ENCODE measurements at places on chromosomes 3 and 15. TPM values are rescaled to one million over a fixed set of nuclear protein-coding genes. Genes with fewer than 3 reads are reported as not detected.

Gene ANKRD34C
- total RNA-seq = not detected

Gene ARHGEF26
- 25.5 TPM for total RNA-seq

Gene GTPBP8
- 7.0 TPM for total RNA-seq

Gene SUSD5
- total RNA-seq = 0.12 TPM

Gene ACAN
- not detected for total RNA-seq

Gene NECTIN3
- 21.3 TPM for total RNA-seq

Gene ENTPD3
- not detected for total RNA-seq

Gene SLC2A2
- 162 TPM for total RNA-seq

Gene STOML1
- 8.7 TPM for total RNA-seq

Gene CLEC3B
- 19.4 TPM for total RNA-seq

Gene APPL1
- 19.1 TPM for total RNA-seq

Gene GOLGA6L2
- not detected for total RNA-seq

Measured in right lobe of liver (tissue), 6 donors.